Umbilical cord (tissue), 2 donors: ENCODE measurements at places on chromosomes 5 and 9.

- DNase-seq, result peak; percentile 46
Observed at GRCh38 chr9:134066526-134066912, 1.3 kb downstream of the BRD3 start.

- DNase-seq, result peak; percentile 43
Observed at GRCh38 chr5:172878933-172879752, 45.1 kb downstream of the ERGIC1 start.

DNA sequence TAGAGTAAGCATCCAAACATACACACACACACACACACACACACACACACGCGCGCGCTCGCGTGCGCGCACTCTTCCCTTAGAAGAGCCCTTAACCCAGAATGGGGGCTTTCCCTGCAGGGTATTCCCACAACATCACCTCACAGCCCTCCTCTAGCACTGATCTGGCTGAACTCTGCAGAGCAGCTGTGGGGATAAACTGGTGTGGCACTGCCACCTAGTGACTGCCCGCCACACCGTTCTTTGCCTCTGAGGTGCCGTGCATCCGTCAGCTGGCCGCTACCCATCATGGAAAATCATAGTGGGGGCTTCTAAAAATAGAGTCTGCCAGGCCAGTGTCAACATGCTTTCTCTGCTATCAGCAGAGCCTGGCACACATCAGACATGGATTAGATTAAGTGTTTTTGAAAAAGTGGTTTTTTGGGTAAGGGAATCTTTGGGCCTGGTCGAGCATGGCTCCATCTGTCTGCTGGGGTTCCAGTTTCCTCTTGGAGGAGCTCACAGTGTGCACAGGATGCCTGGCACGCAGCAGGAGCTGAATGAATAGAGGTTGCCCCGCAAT is 88.1 kb downstream of the KCNN2 start:
- DNase-seq, result peak; percentile 89

DNA sequence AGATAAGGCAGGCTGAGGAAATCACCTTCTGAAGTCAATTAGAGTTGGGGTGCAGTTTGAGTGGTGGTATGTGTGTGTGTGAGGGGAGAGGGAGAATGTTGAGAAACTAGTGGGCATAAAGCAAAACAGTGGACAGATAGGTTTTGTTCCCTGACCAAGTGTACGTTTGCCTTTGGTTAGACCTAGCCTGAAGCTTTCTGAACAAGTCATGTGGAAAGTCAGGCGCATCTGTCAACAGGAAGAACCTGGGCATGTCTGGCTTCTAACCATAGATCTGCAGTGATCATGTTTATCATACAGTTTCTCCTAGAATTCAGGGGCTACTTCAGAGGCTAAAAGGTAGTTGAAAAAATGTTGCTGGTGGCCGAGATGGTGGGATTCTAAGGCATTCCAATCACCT is 143.2 kb upstream of the PCA3 start:
- no peak for DNase-seq

DNA sequence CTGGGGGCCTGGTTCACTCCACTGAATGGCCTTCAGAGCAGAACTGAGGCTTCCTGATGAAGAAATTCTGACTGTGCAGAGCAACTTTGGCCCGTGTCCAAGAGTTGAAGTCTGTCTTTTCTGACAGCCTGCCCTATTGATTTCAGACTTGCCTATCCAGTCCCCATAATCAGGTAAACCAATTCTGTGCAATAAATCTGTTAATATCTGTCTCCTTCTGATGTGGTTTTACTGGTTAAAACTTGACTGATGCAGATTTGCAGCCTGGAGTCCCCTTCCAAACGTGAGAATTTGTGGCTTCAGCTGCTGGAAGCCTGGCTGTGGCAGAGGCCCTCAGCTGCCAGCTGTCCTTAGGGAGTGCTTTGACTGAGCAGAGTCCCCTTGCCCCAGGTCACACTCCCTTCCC is 283.9 kb upstream of the ANKRD55 start:
- DNase-seq, result peak; percentile 88

- DNase-seq, result no peak
Observed at GRCh38 chr5:109989994-109990722, 300.4 kb downstream of the MAN2A1 start.

GRCh38 chr5:138366632-138367382 is 14.3 kb downstream of the KDM3B start:
- DNase-seq, result no peak

- no peak for DNase-seq
Observed at GRCh38 chr5:34804913-34805312, 34.1 kb upstream of the TTC23L start.

DNA sequence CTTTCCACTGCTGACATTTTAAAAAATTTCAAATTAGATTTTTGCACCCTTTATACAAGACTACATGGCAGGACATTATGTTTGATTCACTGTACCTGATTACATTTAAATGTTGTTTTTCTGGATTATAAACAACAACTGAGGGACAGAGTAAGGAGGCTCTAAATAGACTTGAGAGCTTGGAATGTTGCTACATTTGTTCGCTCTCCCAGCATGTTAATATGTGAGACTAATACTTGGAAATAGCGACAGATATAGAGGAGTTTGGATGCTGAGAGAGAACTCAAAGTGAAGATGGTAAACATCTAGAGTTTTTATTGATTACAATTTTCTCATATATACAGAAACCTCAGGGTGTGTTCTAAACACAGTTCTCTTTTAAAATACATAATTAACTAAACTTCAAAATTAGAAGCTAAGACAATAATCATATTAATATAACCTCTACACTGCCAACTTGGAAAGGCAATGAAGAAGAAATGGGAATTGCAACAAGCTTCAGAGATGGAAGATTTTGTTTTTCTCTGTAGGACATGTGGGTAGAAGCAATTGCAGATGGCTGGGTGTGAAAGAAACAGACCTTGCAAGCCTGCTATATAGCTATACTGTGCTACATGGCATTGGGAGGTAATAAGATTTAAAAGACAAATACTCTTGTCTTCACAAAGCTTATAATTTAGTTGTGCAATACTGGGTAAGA is 1.4 kb upstream of the NDFIP1 start:
- DNase-seq, result no peak

- DNase-seq, result no peak
Observed at GRCh38 chr9:36800455-36800854, 227.8 kb downstream of the MELK start.

DNA sequence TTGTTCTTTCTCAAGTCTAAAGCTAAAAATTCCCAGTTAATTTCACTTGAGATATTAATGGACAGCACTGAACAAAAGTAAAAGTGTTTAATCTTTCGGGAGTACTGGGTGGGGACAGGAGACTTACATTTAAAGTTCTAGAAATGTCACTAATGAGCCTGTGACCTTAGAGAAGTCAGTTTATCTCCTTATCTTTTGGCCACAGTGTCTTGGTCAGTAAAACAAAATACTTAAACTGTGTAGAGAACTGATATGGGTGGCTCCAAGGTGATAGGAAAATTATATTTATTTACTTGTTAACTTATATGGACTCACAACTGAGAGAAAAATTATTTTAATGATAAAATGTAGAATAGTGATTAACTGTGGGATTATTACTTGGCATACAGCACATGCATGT is 8.9 kb downstream of the IPO11 start:
- DNase-seq, result no peak

GRCh38 chr5:142437563-142437962 is 112.7 kb upstream of the SPRY4 start:
- no peak for DNase-seq

GRCh38 chr5:51225789-51226742 is 157.2 kb upstream of the ISL1 start:
- DNase-seq, result peak; percentile 61

GRCh38 chr5:97525780-97526179 is 342.7 kb upstream of the RIOK2 start:
- DNase-seq, result no peak

- DNase-seq, result peak; percentile 27
Observed at GRCh38 chr9:93268551-93269314, 84.8 kb downstream of the WNK2 start.
